SK-N-MC (cell line): ENCODE measurements at places on chromosomes 6 and 20.

- DNase-seq = no peak
Measured at GRCh38 chr6:107800564-107801164, 23.4 kb downstream of the SCML4 start.

DNA sequence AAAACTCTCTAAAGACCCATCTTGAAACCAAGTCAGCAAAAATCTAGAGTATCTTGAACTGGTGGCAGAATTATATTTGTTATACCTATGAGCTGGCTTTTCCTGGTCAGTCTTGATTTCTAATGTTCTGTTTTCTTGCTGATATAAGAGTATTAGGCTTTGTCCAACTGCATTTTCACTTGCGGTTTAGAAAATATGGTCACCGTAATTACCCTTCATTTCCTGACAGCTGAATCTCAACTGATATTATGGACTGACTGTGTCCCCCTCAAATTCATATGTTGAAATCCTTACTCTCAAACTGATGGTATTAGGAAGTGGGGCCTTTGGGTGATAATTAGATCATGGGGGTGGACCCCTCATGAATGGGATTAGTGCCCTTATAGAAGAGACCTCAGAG is 72.1 kb downstream of the TXLNB start:
- no peak for DNase-seq

- no peak for DNase-seq
Measured at GRCh38 chr6:147508042-147508865, at the start of gene SAMD5. Gene SAMD5, plus strand, starts transcription at chr6:147508690. Its CDS starts 239 bp downstream, at chr6:147508929.

- DNase-seq = peak; percentile 12
Measured at GRCh38 chr6:11042750-11043377, 1.2 kb downstream of the ELOVL2 start.

DNA sequence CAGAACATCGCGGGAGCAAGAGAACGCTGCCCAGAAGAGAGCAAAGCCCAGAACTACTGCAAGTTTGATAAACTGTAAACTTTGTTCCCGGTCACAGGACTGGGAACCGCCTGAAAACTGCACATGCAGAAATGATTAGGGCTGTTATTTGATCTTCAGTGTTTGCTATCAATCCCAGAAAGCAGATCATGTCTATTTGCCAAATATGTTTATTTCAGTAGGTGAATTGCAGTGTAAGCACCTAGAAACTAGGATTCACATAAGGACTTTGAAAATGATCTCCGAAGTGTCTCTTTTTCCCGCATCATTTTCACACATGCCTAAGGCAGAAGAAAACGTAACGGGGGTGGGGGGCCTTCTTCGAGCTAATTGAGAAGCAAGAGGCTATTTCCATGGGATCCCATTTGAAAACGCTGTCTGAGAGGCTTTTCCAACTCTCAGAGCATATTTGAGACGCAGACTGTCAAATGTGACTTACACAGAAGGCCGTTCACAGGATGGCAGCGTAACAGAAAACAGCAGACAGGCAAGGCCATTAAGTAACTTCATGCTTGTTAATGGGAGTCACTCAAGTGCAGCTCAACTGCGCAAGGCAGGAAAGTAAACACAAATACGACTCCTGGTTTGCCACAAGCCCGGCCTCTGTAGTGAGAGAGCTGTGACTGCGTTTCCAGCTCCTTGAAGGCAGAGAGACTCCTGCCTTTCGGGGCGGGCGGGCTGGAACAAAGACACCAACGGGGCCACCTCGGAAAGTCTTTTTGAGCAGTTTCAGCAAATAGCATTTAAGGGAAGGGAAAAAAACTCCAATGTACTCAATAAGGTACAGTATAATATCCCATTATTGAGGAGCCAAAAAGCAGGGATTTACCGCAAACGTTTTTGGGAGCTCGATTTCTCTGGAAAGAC is 144.7 kb upstream of the ZNF217 start:
- peak; percentile 68 for DNase-seq

- no peak for DNase-seq
Measured at GRCh38 chr6:139879823-139880356, 505.4 kb upstream of the CITED2 start.

- DNase-seq = no peak
Measured at GRCh38 chr20:1934156-1934555, 38.9 kb downstream of the SIRPA start.

DNA sequence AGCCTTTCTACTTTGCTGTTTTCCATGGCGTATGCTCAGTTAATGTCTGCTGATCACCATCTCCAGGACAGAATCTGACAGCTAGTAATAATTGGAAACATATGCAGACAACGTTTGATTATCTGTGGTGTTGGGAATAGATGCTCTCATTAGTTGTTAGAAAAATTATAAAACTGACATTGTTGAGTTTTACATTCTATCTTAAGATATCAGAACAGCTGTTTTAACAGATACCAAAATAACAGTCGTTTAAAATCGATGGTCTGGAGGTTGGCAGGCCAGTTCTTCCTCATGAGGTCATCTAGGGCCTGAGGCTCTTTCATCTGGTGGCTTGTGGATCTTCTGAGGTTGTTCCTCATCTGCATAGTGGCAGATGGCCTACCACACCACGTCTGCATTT is 137.6 kb downstream of the AIG1 start:
- DNase-seq = no peak

- no peak for DNase-seq
Measured at GRCh38 chr6:142478117-142478516, 176.3 kb downstream of the ADGRG6 start.

- no peak for DNase-seq
Measured at GRCh38 chr20:21583486-21584168, 69.8 kb upstream of the NKX2-2 start.

DNA sequence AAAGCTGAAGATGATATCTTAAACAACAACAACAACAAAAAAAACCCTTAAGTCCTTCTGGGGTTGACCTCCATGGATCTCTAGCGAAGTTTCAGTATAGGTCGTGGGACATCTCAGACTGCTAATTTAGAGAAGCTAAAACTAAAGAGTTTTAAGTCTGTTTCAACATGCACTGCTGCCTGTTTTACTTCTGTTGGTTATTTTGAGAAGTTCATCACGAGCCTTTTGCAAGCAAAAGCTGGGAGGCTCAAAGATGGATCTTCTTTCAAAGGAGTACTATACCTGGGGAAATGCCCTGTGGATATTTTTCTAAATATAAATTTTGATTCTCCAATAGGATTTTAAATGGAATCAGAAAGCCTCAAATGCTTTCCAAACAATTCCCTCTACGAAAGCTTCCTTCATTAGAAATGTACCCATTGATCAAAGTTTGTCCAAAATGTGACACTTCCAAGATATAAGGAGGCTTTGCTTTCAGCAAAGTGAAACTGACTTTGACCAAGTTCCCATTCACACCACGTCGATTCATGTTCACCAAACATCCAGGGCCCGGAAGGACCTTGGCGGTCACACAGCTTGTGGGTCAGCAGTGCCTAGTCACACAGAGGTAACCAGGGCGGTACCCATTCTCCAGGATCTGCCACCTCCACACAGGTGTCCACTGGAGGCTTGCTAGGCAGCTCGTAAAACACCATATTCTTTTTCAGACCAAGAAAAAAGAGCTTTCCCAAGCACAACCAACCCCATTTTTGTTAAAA is 94.7 kb upstream of the QKI start:
- no peak for DNase-seq

- DNase-seq = no peak
Measured at GRCh38 chr6:137804637-137805036, 62.4 kb upstream of the TNFAIP3 start.

- DNase-seq = no peak
Measured at GRCh38 chr20:13991311-13991710, 897 bp upstream of the SEL1L2 start.

- DNase-seq = no peak
Measured at GRCh38 chr20:63696628-63697356, at the start of gene TNFRSF6B. Gene TNFRSF6B, plus strand, starts transcription at chr20:63696652. Its CDS starts 116 bp downstream, at chr20:63696768.

GRCh38 chr6:36578431-36578830 is 15.7 kb upstream of the SRSF3 start:
- DNase-seq = no peak

- DNase-seq = no peak
Measured at GRCh38 chr6:170039156-170040114, 251.4 kb downstream of the DLL1 start.

GRCh38 chr20:34600892-34601653 is 42.6 kb downstream of the MAP1LC3A start:
- DNase-seq = no peak

GRCh38 chr6:158869826-158870648 is 50.9 kb upstream of the EZR start:
- no peak for DNase-seq

DNA sequence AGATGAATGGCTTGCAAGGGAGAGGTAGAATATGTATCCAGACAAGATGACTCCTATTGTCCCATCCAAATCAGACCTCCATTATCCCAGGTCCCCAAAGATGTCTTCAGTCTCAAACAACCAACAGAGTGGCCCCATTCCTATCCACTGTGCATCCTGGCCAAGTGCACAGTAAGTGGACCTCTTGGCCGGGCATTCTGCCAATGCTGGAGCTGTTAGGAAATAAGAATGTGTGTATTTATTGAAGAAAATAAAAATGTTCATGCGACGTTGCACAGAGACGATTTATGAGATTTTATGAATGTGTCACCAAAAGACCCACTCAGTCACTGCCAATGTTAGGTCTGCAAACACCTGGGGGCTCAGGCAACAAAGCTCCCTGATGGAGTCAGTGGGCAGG is 196.0 kb downstream of the MAFB start:
- DNase-seq = no peak

- peak; percentile 61 for DNase-seq
Measured at GRCh38 chr6:12233693-12234571, 56.2 kb upstream of the EDN1 start.

DNA sequence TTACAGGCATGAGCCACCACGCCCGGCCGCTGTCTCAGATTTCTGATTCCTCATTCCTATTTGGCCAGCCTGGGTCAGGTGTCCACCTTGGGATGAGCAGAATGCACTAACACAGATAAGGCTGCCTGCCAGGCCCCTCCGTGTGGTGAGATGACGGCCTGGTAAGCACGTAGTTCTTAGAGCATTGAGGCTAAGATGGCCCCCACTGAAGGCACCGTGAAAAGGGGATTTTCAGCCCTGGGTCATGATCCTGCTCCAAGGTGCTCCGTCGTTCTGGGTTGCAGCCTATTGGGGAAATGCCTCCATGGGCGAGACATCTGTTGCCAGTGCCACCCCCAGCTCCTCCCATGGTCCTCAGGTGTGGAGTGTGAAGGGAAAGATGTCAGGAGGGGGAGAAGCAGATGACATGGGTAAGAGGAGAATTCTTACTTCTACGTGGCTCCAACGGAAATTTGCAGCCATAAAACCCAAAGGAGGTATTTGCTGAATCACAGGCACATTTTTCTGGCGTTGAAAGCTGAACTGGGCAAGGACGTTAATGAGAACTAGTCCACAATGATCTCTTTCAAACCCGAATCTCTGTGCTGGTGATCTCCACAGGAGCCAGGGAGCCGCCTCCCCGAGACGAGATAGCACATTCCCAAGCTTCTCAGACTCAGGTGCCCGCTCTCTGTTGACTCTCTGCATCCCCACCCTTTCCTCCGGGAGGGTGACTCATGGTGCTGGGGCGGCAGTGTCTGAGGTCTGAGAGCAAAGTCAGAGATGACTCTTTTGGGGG is 34.0 kb upstream of the BMP6 start:
- no peak for DNase-seq

- no peak for DNase-seq
Measured at GRCh38 chr6:148570456-148570855, 176.4 kb upstream of the UST start.

DNA sequence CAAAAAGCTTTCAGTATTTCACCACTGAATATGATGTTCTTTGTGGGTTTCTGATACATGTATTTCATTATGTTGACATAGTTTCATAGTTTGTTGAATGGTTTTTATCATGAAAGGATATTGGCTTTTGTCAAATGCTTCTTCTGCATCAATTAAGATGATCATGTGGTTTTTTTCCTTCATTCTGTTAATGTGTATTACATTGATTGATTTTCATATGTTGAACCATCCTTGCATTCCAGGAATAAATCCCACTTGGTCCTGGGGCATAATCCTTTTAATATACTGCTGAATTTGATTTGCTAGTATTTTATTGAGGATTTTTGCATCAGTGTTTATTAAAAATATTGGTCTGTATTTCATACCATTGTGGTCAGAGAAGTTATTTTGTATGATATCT is 70.9 kb upstream of the BHLHE23 start:
- no peak for DNase-seq

DNA sequence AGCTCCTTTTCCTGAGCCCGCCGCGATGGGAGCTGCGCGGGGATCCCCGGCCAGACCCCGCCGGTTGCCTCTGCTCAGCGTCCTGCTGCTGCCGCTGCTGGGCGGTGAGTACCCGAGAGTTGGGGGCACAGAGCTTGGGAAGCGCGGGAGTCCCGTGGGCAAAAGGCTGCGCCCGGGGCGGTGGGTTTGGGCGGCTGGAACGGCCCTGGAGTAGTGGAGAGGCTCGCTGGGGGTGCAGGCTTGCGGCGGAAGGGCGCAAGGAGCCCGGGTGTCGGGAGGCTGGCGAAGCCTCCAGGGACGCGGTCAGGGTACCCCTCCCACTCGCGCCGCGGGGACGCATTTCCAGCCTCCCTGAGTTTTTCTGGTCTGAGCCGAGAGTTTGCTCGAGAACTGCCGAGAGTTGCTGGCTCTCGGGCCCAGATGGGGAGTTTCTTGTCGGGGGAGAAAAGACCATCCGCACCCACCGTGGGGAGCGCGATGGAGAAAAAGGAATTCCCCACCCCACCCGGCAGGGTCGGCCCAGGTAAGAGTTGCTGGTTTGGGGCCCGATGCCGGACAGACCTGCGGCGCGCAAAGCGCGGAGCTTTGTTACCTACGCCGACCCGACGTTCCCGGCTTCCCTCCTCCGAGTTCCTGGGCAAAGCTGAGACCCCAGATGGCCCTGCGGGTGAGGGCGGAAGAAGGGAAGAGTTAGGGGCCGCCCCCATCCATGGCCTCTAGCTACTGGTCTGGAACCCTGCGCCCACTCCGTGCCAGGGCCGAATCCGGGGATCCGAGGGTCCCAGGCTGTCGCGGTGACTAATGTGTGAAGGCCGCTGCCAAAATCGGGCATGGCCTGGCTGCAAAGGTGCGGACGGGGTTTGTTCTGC is 584 bp downstream of the PTK7 start:
- DNase-seq = no peak

DNA sequence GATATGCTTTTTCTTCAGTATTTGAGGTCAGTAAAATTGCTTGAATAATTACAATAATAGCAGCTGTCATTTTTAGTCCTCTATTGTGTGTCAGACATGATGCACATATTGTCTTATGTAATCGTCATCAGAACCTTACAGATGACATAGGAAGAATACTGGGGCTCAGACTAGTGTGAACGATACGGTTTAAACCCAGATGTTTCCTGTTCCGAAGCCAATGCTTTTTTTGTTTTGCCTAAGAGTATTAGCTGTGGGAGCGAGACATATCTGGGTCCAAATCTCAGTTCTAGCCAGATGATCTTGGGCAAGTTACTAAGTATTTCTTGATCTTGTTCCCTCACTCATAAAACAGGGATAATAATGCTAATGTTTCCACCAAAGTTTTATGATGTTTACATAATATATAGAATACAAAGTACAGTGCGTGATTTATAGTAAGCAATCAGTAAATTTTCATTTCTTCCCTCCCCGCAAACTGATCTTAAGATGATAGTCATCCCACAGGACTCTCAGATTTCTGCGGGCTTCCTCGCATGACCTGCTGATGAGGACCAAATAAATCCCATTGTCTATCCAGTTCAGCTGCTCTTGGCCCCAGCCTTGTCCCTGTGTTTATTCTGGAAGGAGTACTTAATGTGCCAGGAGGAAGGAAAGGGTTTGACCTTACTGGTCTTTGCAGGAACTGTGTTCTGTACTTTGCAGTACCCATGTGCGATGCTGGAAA is 98.2 kb downstream of the CAP2 start:
- DNase-seq = no peak
